Epithelial cell of prostate (primary cell): ENCODE measurements at places on chromosomes 7 and 10.

DNA sequence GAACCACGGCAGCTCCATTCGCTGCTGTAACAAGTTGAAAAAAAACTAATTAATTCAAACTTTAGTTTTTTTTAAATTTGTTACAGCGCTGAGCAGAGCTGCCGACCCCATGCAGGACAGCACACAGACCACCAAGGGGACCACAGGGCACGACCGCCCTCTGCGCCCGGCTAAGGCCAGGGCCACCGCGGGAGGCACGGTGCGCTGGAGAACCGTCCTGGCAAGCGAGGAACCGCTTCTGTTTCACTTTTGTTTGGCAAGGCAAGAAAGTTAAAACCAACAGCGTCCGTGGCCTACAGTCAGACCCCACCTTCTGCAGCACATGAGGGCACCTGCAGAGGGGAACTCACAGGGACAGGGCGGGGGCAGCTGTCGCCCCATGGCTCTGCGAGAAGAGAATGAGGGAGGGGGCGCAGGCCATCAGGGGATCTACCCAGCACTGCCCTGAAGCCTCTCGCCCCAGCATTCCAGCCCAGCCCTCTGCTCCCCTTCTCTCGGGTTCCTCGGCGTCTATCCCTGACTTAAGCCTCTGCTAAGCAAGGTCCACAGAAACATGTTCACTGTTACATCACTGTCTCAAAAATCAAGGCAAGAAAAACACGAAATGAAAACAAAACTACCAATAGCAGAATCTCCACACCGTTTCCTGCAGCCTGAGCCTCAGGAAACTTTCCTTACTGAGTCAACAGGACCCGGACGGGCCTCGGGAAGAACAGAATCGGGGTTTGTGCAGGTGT is 204.4 kb downstream of the DIP2C start:
- DNase-seq = no peak

GRCh38 chr10:14573666-14574261 is 200.9 kb downstream of the FAM107B start:
- DNase-seq = no peak

GRCh38 chr7:84274029-84274638 is 79.5 kb upstream of the SEMA3A start:
- no peak for DNase-seq

DNA sequence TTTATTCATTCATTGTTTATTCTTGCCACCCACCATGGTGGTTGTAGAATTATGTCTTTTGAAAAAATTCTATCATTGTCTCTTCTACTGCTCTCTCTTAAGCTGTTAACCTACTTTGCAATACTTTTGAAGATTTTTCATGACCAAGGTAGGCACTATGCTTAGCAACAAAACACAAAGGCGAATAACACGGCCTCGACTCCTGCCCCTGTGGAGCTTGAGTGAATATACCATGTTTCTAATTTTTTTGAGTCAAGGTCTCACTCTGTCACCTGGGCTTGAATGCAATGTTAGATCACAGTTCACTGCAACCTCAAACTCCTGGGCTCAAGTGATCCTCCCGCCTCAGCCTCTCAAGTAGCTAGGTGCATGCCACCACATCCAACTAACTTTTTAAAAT is 39.4 kb downstream of the APBB1IP start:
- DNase-seq = no peak

DNA sequence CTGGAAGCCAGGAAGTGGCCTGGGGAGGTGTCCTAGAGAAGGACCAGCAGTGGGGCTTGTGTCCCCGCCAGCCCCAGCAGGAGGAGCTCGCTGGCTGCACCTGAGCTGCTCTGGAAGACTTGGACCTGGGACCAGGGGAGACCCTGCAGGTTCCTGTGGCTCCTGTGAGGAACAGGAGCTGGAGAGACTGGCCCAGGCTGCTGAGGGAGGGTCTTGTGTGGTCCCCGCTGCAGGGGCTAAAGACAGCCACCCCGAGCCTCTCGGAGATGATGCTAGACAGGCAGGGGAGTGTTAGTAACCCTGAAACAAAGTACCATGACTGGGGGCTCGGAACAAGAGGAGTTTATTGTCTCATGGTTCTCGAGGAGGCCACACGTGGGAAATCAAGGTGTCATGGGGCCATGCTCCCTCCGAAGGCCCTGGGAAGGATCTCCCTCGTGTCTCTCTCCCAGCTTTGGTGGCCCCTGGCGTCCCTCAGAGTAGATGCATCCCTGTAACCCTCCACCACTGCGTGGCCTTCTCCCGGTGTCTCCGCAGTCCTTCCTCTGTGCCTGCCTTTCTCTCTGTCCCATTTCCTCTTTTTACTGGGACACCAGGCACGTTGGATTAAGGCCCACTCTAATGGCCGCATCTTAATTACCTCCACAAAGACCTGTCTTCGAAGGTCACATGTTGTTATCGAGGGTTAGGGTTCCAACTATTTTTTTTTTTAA is 348.4 kb downstream of the GLRX3 start:
- no peak for DNase-seq

- no peak for DNase-seq
Measured at GRCh38 chr10:123380491-123381085, 226.4 kb downstream of the BUB3 start.

DNA sequence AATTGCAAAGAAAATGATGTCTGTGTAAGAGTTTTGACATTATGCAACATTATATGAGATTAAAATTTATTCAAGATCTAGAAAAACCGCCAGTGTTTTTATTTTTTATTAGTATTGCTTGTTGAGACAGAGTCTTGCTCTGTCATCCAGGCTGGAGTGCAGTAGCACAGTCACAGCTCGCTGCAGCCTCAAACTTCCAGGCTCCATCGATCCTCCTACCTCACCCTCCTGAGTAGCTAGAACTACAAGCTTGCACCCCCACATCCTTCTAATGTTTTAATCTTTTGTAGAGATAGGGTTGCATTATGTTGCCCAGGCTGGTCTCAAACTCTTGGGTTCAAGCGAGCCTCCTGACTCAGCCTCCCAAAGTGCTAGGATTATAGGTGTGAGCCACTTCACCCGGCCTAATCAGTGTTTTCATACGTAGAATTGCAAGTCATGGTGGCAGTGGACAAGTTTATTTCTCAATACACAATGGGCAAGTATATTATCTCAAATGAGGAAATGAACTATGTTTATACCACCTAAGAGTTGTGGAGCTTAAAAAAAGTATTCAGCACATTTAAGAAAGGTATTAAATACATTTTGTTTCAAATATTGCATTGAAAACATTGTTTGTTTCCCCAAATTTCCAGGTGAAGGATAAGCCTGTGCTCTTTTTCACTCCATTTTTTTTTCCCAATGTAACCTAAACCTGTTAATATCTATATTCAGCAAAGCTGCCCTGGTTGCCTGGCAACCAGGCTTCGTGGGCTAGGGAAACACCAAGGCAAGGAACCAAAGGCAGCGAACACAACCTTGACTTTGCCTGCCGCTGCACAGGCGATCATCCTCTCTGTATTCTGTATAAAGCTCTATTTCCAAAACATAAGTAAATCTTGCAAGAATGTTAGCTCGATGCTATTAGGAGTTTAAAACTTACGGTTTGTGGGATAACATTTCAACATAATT is 163.9 kb downstream of the CACNB2 start:
- no peak for DNase-seq

DNA sequence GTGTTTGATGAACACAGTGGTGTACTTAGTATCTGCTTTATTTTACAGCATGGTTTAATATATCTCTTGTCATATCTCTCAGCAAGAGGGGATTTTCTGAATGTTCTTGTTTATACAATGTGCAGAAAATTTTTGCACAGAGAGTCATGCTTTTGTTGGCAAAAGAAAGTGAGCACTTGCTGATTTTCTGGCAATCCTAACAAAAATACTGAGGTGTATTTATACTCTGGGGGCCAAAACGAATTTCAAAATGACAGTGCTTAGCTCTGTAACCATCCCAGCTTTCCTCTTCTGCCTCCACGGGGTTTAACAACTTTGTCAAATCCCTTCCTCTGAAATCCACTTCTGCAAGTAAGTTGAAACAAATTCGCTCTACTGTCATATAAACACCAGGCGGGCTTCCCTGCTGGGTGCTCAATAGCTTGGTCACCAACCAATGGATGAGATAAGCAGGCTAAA is 169.2 kb downstream of the NOC3L start:
- DNase-seq = no peak

- no peak for DNase-seq
Measured at GRCh38 chr10:93067443-93068365, 6.0 kb upstream of the CYP26A1 start.

- DNase-seq = no peak
Measured at GRCh38 chr7:80775897-80776296, 137.5 kb downstream of the CD36 start.

DNA sequence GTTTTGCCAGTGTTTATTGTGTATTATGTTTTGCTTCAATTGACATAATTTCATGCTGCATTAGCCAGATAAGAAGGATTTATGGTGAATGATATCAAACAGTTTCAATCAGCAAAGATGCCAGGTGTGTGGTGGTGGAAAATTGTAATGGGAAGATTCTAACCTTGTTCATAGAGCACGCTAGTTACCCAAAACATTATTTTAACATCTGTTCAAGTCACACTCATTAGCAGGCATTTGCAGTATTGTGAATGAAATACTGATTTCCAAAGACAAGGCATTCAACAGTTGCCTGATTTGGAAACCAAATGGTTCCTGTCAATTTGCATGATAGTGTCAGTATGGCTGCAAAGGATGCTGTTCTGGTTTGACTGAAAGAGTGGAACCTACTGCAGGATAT is 129.7 kb downstream of the EPC1 start:
- DNase-seq = no peak

GRCh38 chr10:52256832-52257691 is 57.0 kb upstream of the DKK1 start:
- peak; percentile 91 for DNase-seq

- DNase-seq = no peak
Measured at GRCh38 chr10:132449811-132450181, 52.8 kb downstream of the PWWP2B start.

DNA sequence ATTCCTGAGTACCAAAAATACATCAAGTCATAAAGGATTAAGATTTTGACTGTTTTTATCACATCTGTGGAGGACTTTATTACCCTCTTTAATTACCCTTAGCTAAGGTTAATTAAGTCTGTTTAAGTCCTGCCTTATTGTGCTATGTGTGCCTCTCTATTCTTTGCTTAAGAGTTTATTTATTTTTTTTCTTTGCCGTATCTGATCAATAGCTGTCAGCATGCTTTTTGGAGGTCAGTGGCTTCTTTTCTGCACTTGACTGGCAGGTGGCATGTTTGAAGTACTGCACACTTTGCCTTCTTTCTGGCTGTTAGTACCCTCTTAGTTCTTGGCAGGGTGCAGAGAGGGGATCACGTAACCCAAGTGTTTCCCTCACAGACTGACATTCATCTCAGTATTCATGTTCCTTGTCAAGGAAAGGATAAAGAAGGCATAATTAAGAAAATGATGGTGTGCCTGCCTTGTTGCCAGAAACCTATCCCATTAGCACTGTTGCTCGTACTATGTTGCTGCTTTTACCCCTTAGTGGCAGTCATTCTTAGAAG is 225.8 kb downstream of the EXOC4 start:
- DNase-seq = no peak

DNA sequence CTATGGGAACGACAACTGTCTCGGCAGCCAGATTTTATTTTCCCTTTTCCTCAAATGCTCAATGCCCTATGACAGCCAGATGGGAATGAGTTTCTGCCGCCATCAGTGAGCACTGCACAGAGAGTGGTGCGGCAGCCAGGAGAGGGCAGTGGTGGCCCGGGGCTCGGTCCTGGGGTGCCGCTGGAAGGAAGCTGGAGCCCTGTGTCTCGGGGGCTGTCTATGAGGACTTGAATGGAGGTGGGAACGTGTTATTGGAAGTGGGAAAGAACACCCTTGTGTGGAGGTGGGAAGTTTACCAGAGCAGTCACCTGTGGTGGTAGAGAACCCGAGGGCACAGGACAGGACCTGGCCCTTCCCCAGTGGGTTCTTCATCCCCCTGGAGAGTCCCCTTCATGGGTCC is 35.8 kb downstream of the JAKMIP3 start:
- no peak for DNase-seq

GRCh38 chr7:76409537-76409936 is at the start of gene SSC4D:
Gene SSC4D, minus strand, starts transcription at chr7:76409697. Its CDS starts 5,258 bp downstream, at chr7:76404439.
- no peak for DNase-seq

- DNase-seq = no peak
Measured at GRCh38 chr7:28623105-28623730, 210.9 kb downstream of the CREB5 start.

- DNase-seq = no peak
Measured at GRCh38 chr7:47266799-47267198, 315.1 kb downstream of the TNS3 start.

- DNase-seq = no peak
Measured at GRCh38 chr10:8449909-8450308, 395.4 kb downstream of the GATA3 start.

GRCh38 chr7:2015251-2015871 is 217.4 kb downstream of the MAD1L1 start:
- no peak for DNase-seq

GRCh38 chr7:85039196-85039923 is 147.5 kb downstream of the SEMA3D start:
- DNase-seq = no peak

- DNase-seq = peak; percentile 10
Measured at GRCh38 chr10:126634347-126634746, 36.1 kb downstream of the C10orf90 start.

DNA sequence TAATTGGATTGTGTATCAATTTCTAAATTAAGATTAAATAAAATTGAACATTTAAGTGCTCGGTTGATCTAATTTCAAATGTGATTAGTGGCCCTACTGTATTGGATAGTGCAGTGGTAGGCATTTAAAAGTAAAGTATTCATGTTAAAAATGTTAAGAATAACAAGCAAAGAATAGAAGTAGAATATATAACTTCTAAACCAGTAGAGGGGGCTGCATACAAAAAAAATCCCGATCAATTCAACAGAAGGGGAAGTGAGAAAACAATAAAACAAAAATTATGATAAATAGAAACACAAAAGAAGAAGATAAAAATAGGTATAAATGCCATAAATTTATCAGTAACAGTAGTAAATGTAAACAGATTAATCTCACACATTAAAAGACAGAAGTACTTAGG is 24.9 kb upstream of the WDFY4 start:
- no peak for DNase-seq

DNA sequence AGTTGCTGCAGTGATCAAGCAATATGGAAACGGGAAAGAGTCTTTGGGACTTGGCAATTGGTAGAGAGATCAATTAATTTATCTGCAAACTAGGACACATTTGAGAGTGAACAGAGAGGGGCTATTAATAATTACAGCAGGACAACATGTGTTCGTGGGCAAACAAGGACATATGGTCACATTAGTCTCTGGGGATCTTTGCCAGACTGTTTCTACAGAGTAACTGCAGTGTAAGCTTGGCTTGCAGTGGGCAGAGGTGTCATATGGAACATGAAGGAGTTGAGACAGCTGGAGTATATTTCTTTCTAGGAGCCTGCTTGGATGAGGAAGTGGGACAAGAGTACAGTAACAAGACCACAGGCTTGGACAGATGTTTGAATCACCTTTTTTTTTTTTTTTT is 232.1 kb upstream of the LYZL1 start:
- no peak for DNase-seq

- DNase-seq = no peak
Measured at GRCh38 chr7:129801882-129802281, 150.9 kb downstream of the UBE2H start.

- DNase-seq = no peak
Measured at GRCh38 chr7:142017451-142017850, 21.8 kb downstream of the MGAM start.

- no peak for DNase-seq
Measured at GRCh38 chr7:28516390-28517172, 104.3 kb downstream of the CREB5 start.
